ENCODE measurements at places on chromosomes 13 and 19.

- no peak for DNase-seq
These were observed 25.0 kb downstream of the ERCC5 start for GRCh38 chr13:102870677-102871415.

GRCh38 chr19:45305421-45305820, 17.3 kb downstream of the CKM start:
- DNase-seq, result no peak

DNA sequence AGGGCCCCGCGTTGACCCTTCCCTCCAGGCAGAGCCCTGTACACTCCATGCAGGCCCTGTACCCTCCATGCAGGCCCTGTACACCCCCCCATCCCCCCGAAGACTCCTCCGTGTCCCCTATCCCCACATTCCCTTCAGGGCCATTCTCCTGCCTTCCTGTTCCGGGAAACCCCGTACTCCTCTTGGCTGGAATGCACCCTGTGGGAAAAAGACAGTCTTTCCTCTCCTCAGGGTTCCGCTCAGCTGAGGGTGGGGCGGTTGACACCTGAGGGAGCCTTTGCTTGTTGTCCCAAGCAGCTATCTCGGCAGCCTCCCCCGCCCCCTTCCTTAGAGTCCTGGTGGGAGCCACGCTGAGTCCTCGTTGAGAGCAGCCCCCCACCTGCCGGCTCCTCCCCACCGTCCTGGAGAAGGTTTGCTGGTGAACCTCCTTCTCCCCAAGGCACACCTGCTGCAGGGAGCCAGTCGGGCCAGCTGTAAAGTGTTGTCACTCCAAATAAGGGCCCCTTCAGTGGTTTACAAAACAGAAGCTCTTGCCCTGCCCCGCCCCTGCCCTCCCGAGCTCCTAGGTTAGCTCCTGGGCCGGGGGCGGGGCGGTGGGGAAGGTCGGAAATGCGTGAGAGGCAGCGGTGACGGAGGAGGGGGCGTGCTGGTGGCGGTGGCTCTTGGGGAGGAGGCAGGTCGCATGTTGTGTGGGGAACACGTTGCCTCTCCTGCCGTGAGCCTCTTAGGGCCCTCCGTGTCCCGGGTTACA, 1.5 kb downstream of the GNA11 start:
- no peak for DNase-seq

DNA sequence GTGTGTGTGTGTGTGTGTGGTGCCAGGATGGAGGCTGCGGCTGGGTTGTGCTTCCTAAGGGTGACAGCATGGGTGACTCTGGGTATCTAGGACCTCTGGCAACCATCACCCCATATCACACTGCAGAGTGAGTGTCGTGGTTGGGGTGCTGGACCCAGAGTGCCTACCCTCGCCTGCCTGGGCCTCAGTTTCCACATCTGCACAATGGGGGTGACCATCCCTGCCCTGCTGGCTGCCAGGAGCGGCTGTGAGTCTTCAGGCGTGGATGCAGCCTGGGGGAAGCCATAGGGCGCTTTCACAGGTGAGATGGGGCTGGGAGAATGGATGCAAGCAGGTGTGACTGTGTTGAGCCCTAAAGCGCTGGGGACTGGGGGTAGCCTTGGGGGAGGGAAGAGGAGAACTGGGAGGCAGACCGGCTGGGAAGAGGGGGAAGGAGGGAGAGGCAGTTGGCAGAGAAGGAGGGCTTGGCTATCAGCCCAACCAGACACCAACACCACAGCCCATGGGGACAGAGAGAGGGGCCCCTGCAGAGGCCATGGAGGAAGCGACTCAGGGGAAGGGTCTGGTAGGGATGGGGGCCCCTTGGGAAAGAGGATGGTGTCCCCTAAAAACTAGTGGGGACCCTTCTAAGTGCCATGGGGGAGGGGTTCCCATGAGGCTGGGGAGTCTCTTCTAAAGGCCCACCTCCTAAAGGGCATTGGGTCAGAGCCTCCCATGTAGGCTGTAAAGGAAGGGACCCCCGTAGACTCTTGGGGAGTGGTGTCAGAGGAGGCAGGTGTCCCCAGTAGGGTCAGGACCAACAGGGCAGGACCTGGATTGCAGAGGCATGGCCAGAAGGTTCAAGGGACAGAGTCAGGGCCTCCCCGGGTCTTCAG, 1.7 kb downstream of the PLPPR2 start:
- no peak for DNase-seq

GRCh38 chr13:111347438-111347837, 27.0 kb downstream of the TEX29 start:
- DNase-seq, result no peak
